ENCODE measurements at places on chromosomes 2 and 18. TPM values are rescaled to one million over a fixed set of nuclear protein-coding genes. Genes with fewer than 3 reads are reported as not detected.

Gene DNAJC5G
- not detected for total RNA-seq

Gene KCNS3
- total RNA-seq, result 1.0 TPM

Gene SP140
- 0.87 TPM for total RNA-seq

Gene ADAM23
- 10.6 TPM for total RNA-seq

Gene LAMA1
- 3.6 TPM for total RNA-seq

Gene CPSF3
- total RNA-seq, result 52.8 TPM

Gene ALLC
- total RNA-seq, result not detected

Gene ANKRD30BL
- total RNA-seq, result not detected

Gene SERPINB13
- total RNA-seq, result not detected

Gene INPP5D
- total RNA-seq, result 0.15 TPM

Gene C2orf92
- 1.3 TPM for total RNA-seq

Gene CCDC178
- total RNA-seq, result 0.29 TPM

Gene CABLES1
- total RNA-seq, result 35.7 TPM

Gene LIPT1
- 4.6 TPM for total RNA-seq

Gene CAVIN2
- total RNA-seq, result 21.0 TPM

Gene DLGAP1
- 3.1 TPM for total RNA-seq

Gene TPO
- not detected for total RNA-seq

Gene GFPT1
- 43.2 TPM for total RNA-seq

Gene UNC80
- not detected for total RNA-seq

Gene REG1B
- not detected for total RNA-seq

Gene TNFAIP6
- 32.4 TPM for total RNA-seq

Gene HJURP
- total RNA-seq, result 1.5 TPM

Gene DSG4
- total RNA-seq, result not detected

Gene TUBA3E
- total RNA-seq, result not detected

Gene NAT8
- not detected for total RNA-seq

Gene POTEF
- total RNA-seq, result not detected

Gene CYP27C1
- total RNA-seq, result under 0.01 TPM
